ENCODE measurements at places on chromosomes 6 and 20.

DNA sequence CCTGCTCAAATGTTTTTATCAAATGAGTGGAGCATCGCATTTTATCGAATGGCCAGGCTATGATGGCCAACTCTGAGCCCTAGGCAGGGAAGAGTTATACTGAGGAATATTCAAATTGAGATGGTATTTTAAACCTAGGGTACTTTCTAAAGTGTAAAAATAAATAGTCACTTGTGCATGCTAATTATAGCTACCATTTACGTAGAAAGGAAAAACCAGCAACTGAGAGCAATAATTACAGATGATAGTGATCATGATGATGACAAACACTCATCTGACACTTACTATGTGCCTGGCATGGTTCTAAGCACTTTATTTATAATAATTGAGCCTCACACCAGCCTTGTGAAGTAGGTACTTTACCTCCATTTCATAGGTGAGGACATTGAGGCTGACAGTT lies 455.7 kb downstream of the CD83 start:
- no peak for DNase-seq

- DNase-seq = no peak
Measured at GRCh38 chr6:130482645-130483390, 117.0 kb downstream of the TMEM200A start.

DNA sequence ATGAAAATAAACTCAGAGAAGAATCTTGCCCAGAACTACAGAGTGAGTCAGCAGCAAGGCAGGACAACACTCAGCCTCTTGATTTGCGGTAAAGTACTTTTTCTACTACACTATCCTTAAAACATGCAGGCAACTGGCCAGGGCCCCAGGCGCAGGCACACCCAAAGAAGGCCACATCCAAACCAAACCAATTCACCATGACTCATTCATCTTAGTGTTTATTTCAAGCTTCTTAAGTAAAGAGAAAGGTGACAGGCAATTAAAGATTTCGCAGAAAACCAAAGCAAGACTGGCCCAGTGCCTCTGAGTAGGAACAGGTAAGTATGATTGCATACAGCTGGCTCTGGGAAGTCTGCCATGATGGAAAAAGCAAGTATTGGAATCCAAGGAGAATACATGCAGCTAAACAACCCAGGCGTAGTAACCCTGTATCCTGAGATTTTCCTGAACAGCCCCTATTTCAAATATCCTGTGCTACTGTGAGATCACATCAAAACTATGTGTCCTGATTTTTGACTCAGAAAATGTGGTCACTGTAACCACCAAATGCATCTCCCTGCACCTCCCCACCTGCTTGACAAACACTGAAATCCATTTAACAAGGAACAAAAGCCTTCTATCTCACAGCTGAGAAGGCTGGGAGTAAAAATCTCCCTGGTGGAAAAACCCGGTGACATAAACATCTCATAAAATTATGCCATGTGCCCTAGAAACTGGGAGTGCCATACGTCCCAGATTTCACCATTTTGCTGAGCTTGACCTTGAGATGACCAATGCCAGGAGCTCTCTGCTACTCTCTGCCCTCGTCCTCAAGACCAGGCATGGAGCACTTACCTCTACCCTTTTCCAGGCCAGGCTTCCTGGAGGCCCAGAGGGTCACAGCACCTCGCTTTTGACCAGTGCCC lies 12.4 kb downstream of the WFDC3 start:
- DNase-seq = peak; percentile 98

DNA sequence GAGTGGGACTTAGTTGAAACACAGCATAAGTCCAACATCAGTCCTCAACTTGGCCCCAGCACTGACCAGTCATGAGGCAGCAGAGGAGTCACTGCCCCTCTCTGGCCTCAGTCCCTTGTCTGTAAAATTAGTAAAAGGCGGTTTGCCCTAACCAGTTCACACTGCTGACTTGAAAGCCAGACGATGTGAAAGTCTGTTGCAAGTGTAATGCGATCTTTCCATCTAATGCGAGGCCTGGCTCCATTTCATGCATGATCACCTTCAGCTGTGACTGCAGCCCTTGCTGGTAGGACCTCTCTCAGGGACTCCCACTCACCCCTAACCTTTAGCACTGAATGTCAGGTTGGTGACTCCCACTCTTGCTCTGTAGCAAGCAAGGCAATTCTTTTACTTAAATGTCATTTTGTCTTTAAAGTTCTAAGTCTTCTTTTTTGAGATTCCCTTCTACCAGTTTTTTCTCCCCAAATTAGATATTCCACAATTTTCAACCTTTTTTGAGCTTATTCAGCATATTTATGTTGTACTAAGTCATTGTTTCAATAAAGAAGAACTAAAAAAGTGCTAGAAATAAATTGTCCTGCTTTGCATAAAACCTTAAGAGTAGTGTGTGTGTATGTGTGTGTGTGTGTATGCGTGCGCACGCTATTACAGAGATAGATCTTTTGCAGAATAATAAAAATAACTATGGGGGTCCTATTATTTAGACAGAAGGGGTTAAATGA lies 245.5 kb downstream of the PACRG start:
- no peak for DNase-seq

- DNase-seq = no peak
Measured at GRCh38 chr6:108119769-108120141, 45.2 kb upstream of the OSTM1 start.

- DNase-seq = no peak
Measured at GRCh38 chr6:106823732-106824351, 150.7 kb downstream of the CD24 start.

DNA sequence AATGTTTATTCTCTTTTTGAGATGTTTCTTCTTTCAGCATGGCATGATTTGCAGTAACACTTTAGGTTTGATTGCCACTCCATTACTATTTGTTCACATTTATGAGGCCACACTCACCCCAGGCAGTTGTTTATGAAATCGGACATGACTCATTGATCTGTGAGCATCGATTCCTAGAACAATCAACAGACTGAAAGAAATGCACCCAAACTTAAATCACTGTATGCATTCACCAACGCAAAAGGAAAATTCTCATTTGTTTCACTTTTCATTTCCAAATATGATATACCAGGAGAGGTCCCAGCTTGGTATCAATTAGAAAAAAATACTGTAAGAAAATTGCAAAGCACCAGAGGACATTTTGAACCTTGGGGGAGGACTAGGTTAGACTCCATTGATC lies 5.4 kb upstream of the GJA10 start:
- DNase-seq = no peak

DNA sequence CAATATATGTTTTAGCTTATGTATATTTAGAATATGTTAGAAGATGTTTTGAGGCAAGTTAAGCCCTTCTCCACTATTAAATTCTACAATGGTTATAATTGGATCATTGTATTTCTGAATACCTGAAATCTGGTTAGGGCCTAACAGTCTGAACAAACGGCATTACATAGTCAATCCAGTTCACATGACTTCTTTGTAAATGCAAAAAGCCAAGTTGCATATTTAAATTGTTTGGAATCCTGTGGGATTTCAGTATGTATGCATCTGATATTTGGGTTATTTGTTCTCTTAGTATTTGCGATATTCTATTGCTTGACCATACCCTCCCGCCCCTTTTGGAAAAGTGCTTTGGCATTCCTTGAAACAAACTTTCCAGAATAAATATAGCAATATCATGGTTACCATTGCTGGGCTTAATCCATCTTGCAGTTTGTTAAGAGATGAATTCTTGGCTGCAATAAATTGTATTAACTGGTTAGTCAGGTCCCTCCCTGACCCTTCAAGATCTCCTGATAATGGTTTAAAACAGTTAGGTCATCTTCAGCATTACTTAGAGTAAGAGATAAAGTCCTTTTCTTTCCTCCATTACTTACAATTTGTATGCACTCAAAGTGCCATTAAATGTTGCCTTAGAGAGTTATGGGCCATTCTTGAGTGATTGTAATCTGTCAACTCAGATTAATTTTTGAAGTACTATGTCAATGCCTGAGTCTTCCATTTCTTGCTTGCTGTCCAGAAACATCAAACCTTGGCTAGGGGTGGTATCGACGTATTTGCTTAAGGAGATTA lies 36.5 kb downstream of the LRRC1 start:
- DNase-seq = no peak
